ENCODE measurements at places on chromosomes 5 and 9.

GRCh38 chr5:109844695-109845094 lies 155.0 kb downstream of the MAN2A1 start:
- peak; percentile 82 for DNase-seq

GRCh38 chr9:129348890-129349664 lies 171.0 kb upstream of the IER5L start:
- DNase-seq: no peak

GRCh38 chr9:94610181-94610606 lies 16.6 kb upstream of the FBP2 start:
- no peak for DNase-seq

GRCh38 chr5:39469176-39469575 lies 44.4 kb upstream of the DAB2 start:
- no peak for DNase-seq

DNA sequence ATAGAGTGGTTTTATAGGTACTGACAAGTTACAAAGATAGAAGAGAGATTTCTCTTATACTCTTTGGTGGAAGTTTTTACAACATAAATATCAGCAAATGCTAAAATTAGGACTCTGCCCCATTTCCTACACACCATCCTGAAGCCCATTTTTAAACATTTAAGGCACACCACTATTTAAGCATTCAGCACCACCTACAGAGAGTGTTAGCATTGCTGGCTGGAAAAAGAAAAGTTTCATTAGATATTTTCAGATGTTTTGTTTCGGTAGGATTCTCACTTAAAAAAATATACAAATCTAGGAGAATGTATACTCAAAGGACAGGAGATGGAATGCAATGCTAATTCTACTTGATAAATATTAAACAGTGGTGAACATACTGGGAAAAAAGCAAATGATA lies 192.9 kb upstream of the HAPLN1 start:
- DNase-seq: no peak

DNA sequence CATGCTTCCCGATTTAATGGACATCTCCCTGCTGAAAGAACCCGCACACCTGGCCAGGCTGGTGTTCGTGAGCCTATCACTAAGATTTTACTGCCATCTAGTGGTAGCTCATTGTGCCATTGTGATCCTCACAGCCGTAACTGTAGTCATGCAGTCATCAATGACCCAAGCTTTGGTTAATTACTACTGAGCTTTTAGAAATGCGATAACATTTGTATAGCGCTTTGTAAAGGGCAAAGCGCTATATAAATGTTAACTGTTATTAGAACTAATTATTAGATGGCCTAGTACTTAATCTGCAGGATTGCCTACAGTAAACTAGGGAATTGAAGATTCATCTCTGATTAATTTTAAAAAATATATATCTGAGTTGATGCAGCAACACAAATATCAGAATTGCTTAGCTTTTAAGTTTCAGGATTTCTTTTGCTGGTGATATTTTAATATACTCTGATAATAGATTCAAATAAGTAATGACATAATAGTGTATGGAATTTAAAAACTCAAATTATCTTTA lies 90.2 kb downstream of the HACD4 start:
- DNase-seq: peak; percentile 74

GRCh38 chr9:125889476-125890419 lies 142.6 kb downstream of the PBX3 start:
- DNase-seq: peak; percentile 62

DNA sequence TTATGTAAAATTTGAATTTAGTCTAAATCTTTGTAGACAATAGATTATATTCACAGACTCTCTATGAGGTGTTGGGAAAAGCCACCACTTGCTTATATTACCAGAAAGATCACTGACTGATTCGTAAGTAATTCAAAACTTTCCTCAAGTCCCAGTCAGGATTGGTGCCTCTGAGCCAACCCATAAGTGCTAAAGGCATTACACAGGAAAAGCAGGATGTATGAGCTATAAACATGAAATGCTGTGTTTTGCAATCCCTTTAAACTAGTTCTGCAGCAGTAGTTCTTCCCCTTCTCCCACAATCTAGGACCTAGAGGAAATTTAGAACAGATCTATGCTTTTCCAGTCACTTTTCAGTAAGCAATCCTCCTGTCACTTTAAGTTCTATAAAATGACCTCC lies 48.0 kb downstream of the SHLD3 start:
- peak; percentile 40 for DNase-seq

- DNase-seq: peak; percentile 26
Observed at GRCh38 chr9:108903420-108904103, 30.4 kb downstream of the ELP1 start.

- DNase-seq: peak; percentile 96
Observed at GRCh38 chr9:129141066-129142041, 30.1 kb downstream of the PTPA start.

GRCh38 chr9:136713550-136713949 lies 1.2 kb downstream of the DIPK1B start:
- no peak for DNase-seq

- DNase-seq: peak; percentile 89
Observed at GRCh38 chr5:56211298-56211865, 21.7 kb downstream of the ANKRD55 start.

- peak; percentile 90 for DNase-seq
Observed at GRCh38 chr9:70117835-70118319, 74.2 kb downstream of the MAMDC2 start.

GRCh38 chr9:81565144-81565543 lies 124.2 kb downstream of the TLE1 start:
- DNase-seq: no peak

GRCh38 chr5:14167211-14167845 lies 24.2 kb downstream of the TRIO start:
- DNase-seq: peak; percentile 53

DNA sequence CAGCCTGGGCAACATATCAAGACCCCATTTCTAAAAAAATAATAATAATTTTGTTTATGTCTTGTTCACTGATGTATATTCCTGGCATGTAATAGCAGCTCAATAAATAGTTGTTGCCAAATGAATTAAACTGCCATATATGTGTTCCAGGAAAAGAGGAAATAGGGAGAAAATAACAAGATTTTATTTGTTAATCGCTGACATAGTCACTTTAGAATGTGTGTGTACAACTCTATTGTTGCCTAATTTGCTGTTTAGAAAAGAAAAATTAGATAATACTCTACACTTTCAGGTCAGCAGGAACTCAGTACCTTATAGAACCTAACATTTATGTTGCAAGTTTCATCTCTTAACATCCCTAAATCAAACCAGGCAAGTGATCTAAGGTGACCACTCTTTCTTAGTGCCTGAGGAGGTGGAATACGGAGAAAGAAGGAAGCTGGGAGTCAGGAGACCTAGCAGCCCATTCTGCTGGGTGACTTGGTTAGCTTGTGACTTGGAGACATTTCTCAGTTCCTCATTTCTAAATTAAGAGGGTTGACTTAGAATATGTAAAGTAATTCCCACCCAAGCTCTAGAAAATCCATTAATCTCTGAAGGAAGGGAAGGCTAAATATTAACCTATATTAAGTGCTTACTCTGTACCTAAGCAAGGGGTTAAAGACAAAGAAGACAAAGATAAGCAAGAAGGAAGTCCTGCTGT lies 110.3 kb upstream of the IQGAP2 start:
- no peak for DNase-seq

DNA sequence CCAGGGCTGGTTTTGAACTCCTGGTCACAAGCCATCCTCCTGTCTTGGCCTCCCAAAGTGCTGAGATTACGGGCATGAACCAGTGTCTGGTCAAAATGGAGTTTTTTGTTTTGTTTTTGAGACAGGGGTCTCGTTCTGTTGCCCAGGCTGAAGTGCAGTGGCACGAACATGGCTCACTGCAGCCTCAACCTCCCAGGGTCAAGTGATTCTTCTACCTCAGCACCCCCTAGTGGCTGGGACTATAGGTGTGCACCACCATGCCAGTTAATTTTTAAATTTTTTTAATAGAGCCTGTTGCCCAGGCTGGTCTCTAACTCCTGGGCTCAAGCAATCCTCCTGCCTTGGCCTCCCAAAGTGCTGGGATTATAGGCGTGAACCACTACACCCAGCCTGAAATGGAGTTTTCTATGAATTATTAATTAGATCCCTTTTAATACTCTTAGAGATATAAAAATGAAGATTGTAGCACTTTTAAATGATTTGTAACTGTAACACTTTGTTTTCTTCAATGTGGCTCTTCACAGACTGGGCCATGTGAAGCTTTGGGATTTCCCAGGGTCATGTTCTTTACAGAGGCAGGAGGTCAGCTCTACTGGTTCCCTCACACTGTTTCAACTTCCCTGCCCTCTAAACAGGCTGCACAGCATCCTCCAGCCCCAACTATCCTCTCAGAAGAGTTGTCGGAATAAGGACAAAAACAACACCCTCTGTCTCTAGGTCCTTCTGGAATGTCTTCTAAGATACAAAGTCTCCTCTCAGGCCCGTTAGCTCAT lies 32.7 kb upstream of the SPARC start:
- DNase-seq: peak; percentile 40

DNA sequence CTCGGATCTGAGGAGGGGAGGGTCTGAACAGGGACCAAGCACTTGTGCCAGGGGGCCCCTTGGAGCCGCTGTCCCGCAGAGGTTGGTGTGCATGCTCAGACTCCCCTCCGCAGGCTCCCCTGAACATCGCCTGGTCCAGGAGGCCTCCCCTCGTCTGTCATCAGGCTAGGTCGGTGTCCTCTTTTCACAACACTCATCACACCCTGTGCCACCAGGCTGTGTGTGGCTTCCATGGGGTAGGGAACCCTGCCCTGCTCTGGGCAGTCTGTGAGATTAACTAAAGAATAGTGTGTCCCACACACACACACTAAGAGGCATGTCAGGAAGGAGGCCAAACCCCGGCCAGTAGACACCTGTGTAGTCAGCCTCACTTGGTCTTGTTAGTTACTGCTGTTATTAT lies 119.3 kb downstream of the C5orf15 start:
- no peak for DNase-seq

DNA sequence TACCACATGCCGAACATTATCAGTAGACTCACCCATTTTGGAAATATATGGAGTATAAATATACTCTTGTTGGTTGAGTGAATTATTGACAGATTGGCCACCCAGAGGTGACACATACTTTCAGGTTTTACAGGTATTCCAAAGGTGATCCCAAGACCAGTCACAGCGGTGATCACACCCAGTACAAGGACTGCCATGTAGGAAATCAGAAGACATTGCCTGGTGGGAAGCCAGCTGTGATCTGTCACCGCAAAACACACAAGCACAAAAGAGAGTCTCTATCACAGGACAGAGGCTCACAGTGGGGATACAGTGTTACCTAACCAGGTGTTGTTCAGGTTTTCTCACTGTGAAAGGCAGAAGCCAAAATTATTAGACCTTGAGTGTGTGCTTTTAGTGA lies 15.8 kb downstream of the BTF3 start:
- DNase-seq: no peak

DNA sequence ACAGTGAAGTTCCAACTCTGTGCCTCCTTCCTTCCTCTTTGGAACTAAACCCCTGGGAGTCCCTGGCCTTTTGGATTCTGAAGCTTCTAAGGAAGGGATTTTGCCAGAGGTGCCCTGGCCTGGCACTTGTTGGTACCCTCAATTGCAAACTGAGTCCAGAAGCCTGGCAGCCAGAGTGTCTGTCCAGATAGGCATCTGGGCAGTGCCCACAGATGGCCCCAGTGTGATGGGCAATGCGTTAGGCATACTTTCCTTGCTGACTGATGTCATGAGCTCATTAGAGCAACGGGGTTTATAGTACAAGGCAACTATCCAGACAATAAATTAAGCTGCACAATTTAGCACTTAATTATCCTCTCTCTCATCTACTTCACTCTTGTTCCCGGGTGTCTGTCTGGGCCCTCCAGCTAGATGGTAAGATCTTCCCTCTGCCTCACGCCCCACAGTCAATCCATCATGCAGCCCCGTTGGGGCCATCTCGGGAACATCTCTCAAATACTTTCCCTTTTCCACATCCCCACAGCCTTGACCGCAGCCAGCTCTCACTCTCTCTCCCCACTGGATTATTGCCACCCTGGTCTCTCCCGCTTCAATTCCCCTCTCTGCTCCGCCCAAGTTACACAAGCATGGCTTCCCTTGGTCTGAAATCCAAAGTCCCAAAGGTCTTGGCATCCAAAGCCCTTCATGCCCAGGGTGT lies 157.5 kb upstream of the SMIM23 start:
- peak; percentile 28 for DNase-seq
